ENCODE measurements at places on chromosomes 3 and 15.

- DNase-seq, result no peak
Measured at GRCh38 chr3:194176274-194176991, 40.5 kb downstream of the HES1 start.

GRCh38 chr15:69215314-69216035, 55.0 kb downstream of the GLCE start:
- DNase-seq, result no peak

DNA sequence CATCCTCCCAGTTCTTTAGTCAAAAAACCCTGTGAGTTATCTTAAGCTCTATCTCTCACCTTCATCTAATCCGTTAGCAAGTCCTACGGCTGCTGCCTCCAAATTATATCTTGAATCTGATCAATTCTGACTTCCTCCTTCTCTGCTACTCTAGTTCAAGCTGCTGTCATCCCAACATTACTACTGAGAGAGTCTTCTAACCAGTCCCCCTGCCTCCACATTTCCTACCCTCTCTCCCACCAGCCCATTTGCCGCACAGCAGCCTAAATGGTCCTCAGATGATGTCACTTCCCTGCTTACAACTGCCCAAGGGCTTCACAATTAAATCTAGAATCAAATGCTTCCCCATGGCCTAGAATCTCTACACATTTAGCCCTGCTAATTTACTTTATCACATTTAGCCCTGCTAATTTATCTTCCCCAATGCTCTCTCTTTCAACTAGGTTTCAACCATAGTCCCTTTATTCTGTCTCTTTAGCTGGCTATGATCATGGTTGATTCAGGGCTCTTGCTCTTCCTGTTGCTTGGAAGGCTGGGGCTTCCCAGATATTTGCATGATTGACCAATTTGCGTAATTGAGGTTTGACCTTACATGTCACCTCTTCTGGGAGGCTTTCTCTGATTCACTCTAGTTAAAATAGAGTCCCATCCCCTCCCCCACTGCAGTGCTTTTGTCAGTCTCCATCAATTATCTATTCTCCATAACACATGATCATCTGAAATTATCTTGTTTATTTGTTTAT, 11.0 kb upstream of the ARL14 start:
- no peak for DNase-seq

DNA sequence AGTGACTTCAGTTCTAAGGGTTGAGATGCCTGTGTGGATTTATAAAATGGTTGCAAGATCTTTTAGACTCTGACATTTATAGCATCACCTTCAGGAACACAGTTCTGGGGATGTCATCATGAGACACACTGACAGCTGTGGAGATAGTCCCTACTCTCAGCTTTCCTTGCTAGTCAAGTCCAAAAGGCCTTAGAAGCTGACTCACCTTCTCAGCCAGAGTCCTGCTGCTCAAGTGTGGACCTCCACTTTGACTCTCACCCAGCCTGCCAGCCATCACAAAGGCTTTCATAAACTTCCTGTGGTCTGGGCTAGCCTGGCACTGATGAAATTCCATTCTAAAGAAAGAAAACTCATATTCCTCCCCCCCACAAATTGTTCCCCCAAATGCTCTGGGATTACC, 44.8 kb downstream of the TMEM39A start:
- DNase-seq, result no peak

DNA sequence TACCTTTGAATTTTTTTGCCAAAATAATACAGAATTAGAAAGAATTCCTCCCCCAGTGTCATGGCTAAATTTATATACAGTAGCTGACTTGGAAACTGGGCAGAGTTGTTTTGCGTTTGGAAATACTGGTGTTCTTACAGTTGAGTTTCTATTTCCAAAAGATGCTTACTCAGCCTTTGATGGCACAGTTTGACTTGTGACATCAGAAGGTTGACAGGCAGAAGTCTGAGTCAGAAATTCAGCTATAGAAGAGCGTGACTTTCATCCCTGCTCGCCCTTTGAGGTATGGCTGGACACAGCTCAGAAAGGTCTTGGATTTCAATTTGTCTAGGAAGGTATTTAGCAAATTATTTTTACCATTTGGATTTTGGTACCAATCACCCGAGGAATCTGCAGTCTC, 175.8 kb downstream of the VGLL4 start:
- DNase-seq, result no peak

DNA sequence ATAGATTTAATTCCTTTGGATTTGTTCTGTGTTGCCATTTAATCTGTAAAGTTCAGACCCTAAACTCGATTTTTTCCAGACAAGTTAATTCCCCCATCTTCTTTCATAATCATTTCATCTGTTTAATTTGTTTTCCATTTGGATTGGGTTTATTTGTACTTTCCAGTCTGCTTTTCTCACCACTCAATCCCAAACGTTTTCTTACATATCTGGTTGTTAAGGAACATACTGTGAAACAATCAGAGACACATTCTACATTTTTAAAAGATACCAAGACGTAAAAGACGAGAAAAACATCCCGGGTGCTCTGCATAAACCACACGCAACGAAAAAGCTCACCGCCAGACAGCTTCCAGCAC, 13.0 kb upstream of the ONECUT1 start:
- no peak for DNase-seq

- no peak for DNase-seq
Measured at GRCh38 chr3:179526989-179527391, 35.7 kb upstream of the ACTL6A start.

- DNase-seq, result no peak
Measured at GRCh38 chr3:124570232-124570631, 160.0 kb upstream of the UMPS start.

DNA sequence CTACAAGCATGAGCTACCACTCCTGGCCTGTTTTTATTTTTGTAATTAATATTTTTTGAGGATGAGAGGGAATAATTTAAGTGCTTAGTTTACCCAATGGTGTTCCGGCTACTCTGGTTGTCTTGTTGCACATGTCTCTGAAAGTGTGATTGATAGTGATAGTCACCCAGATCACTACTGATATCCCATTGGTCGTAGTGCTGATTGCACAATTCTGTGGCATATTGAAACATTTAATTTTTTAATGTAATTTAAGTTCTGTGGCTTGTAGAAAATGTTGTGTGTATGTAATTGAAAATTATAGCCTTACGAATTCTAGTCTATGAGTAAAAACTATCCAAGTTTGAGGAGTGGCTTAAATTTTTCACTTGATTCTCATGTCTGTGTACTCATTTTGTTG, 11.9 kb downstream of the ARIH2 start:
- no peak for DNase-seq
